NT2/D1 (cell line): ENCODE measurements at places on chromosomes 6 and 20.

GRCh38 chr6:21208081-21208795 lies 385.3 kb upstream of the SOX4 start:
- no peak for DNase-seq

DNA sequence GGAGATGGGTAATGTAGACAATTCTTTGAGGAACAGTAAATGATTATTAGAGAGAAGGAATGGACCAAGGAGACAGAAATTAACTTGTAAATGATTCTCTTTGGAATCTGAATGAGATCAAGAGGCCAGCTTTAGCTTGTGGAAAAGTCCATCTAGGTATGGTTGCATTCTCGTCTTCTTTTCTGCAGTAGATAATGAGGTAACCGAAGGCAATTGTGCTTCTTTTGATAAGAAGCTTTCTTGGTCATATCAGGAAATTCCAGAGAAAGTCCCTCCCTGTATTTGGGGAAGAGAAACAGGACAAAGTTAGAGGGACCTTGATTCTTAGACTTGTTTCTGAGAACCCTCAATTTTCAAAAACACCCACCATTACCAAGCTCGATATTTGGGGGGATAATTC lies 109.1 kb upstream of the PRSS16 start:
- DNase-seq: no peak

- DNase-seq: no peak
Observed at GRCh38 chr6:111951497-111952085, 78.3 kb upstream of the FYN start.

GRCh38 chr6:84773133-84773430 lies 8.7 kb upstream of the TBX18 start:
- DNase-seq: no peak

DNA sequence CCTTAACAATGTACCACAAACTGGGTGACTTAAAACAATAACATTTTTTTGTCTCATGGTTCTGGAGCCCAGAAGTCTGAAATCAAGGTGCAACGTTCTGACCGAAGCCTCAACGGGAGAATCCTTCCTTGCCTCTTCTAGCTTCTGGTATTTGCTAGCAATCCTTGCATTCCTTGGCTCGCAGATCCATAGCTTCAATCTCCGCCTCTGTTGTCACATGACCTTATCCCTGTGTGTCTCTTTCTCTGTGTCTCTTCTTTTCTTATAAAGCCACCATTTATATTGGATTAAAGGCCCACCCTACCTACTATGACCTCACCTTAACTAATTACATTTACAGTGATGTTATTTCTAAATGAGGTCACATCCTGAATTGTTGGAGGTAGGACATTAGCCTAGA lies 37.2 kb upstream of the DOK5 start:
- no peak for DNase-seq

- no peak for DNase-seq
Observed at GRCh38 chr20:25389401-25389857, 1.2 kb downstream of the ABHD12 start.

GRCh38 chr6:99064834-99065233 lies 117.1 kb upstream of the FBXL4 start:
- no peak for DNase-seq

DNA sequence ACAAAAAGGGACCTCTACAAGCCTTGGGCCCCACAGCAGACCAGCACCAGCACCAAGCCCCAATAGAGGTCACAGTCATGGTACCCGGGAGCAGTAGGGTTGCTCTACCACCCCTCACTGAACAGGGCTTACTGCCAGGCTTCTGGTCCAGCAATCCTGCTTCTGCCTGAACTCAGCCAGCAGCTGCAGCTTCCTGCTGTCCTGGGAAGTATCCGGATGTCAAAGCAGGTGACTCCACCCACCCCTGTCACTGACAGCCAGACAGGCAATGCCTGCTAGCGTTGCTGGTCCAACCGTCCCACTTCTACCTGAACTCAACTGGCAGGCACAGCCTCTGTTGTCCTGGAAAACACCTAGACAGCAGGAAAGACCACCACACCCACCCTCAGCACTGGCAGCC lies 47.0 kb upstream of the PCSK2 start:
- DNase-seq: no peak

DNA sequence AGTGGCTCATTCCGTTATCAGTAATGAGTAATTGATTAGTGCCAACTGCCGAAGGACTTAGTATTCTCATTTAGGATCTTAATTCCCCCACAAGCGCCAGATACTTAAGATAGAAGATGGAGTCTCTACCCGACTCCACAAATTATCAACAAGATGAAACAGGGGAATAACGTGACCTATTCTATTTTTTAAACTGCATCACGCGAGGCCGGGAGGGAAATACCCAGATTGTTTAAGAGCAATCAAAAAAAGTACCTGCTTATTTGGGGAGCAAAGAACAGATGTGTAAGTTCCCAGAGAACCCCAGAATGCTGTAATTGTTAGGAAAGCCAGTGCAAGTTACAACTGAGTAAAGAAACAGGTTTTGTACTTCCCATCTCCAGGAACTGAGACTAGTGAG lies 1.1 kb upstream of the MAP3K5 start:
- DNase-seq: no peak

GRCh38 chr6:126807876-126808275 lies 310.6 kb upstream of the RSPO3 start:
- DNase-seq: no peak

- peak; percentile 25 for DNase-seq
Observed at GRCh38 chr6:44456070-44456965, 68.8 kb downstream of the CDC5L start.
